ENCODE measurements at places on chromosomes 7 and 10.

GRCh38 chr10:53052521-53053164, 280.1 kb upstream of the MBL2 start:
- DNase-seq: no peak

GRCh38 chr7:116232920-116233319, 22.6 kb downstream of the TES start:
- DNase-seq: no peak

DNA sequence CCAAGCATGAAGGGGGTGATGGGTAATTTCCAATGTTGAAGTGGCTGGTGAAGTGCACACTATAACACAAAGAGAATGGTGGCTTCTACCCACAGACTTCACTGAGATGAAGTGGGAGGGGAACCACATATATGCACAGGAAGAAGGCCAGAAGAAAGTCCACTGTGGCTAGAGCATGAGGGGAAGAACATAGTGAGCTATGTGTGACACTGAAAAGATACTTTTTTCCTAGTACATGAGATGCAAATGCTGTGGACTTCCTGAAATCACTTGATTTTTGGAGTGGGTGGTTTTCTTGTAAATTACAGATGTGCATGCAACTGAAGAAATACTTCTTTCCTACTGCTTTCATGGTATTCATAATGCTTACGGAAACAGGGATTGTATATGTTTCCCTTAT, 115.6 kb upstream of the PHYHIPL start:
- no peak for DNase-seq

DNA sequence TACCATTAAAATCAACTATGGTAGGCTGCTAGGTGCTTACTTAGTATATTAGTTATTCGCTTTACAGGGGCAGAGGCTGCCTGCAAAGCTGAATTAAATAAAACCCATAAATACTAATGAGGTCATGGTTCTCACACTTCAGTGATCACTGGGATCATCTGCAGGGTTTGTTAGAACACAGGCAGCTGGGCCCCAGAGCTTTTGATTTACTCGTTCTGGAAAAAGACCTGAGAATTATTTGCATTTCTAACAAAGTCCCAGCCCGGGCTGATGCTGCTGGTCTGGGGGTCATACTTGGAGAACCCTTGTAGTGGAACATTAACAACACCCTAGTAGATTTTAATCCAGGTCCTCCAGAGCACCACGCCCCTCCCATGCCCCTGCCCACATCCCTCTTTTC, 8.5 kb downstream of the UCN3 start:
- no peak for DNase-seq

DNA sequence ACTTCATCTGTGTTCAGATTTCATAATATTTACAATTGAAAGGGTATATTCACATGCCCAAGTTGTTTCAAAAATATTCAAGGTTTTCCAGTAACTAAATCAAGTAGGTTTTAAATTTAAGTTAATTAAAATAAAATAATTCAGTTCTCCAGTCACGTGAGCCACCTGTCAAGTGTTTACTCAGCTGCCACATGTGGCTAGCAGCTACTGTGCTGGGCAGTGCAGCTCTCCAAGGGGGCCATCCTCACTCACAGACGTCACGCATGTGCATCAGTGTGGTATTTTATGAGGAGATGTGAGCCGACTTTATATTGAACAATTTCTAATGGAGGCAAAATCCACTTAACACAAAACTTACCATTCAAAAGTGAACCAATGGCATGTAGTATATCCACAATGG, 69.7 kb upstream of the CAMK2B start:
- no peak for DNase-seq

DNA sequence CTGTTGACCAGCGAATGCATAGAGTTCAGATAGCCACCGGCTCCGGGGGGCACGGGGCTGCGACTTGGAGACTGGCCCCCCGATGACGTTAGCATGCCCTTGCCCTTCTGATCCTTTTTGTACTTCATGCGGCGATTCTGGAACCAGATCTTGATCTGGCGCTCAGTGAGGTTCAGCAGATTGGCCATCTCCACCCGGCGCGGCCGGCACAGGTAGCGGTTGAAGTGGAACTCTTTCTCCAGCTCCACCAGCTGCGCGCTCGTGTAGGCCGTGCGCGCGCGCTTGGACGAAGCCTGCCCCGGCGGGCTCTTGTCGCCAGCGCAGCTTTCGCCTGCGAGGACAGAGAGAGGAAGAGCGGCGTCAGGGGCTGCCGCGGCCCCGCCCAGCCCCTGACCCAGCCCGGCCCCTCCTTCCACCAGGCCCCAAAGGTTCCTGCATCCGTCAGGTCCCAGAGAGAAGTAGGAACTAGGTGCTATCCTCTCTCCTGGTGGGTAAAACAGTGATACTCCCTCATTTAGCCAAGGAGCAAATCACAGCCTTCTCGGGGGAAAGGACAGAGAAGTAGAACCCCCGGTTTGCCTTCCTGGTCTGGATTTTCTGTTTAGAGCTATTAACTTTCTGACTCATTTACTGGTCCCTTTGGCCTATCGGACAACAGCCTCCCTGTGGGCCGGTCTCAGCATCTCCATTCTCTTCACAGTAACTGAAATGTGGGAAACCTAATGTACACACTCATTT, 6.1 kb upstream of the HOXA2 start:
- no peak for DNase-seq

- no peak for DNase-seq
Measured at GRCh38 chr7:97381815-97382554, 264.5 kb downstream of the SDHAF3 start.

GRCh38 chr7:12490107-12490688, 80.3 kb upstream of the SCIN start:
- DNase-seq: no peak

- peak; percentile 88 for DNase-seq
Measured at GRCh38 chr7:44073664-44074348, 8.4 kb upstream of the PGAM2 start.

- DNase-seq: no peak
Measured at GRCh38 chr7:24442170-24442777, 131.0 kb upstream of the PALS2 start.

DNA sequence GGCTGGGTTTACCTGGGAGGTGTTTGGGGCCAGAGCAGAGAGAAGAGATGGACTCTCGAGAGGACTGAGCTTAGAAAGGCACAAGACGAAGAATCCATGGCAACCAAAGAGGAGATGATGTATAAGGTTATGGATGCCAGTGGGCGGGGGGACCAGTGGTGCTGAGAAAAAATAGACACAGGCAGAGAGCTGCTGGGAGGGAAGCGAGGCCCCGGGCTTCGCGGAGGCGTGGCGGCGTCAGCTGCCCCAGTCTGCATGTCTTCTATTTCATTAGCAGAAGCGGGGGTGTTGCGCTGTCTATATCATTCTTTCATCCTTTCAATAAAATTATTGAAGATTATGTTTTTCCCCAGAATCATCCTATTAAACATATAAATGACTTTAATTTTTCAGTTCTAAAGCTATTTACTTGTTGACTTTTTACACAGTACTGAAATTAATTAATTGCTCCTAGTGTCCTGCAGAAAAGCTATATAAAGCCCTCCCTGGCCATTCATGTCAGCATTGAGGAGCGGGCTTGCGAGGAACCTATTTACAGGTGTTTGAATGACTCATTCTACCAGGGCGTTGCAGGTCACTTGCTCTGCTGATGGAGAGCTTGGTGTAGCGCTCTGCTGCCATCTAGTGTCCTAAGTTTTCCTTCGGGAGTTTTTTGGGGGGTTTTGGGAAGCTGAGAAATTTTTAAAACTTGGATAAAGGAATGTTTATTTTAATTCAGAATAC, 42.9 kb upstream of the BHLHA15 start:
- no peak for DNase-seq

DNA sequence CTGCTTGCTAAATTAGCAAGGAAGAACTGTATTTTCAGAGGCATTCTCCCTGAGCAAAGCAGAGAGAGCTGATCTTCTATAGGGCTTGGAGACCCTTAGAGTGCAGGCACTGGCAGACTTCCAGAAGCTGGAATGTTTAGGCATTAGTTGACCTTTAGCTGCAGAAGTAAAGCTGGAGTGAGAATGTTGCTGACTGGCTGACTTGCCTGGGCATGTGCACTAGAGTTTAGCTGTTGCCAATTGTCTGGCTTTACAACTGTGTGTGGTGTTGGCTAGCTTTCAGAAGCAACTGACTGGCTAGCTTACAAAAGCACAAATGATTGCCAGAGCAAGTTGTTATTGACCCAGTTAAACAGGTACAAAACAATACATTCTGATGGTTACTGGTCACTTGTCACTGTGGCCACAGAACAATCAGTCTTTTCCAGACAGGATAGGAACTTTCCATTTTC, 25.1 kb downstream of the FAM13C start:
- DNase-seq: no peak

DNA sequence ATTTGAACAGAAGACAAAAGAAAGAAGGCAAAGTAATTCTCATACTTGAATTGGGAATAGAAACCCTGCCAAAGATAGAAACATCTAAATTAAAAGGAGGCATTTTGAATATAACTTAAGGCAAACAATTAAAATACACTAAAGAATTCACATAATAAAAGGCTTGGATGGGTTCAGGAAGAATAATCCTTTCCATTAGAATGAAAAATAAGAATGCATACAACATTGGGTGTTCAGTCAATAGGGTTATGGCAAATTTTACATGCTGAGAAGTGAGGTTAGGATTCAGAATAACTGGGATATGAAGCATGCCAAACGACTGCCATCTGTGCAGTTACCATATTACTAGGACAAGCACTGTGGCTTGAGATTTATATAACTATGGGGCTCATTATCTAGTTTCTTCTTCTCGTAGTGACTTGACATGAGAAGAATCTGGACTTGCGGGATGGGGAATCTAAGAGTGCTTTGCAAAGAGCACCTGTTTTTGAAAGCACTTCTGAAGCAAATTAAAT, 326.5 kb downstream of the THSD7A start:
- no peak for DNase-seq

GRCh38 chr7:136693166-136694119, 175.0 kb upstream of the CHRM2 start:
- DNase-seq: no peak

GRCh38 chr7:19016140-19016539, 101.3 kb downstream of the TWIST1 start:
- DNase-seq: no peak

GRCh38 chr10:43440463-43441134, 3.7 kb downstream of the ZNF487 start:
- no peak for DNase-seq

GRCh38 chr10:130301021-130301892, 165.1 kb downstream of the GLRX3 start:
- no peak for DNase-seq

DNA sequence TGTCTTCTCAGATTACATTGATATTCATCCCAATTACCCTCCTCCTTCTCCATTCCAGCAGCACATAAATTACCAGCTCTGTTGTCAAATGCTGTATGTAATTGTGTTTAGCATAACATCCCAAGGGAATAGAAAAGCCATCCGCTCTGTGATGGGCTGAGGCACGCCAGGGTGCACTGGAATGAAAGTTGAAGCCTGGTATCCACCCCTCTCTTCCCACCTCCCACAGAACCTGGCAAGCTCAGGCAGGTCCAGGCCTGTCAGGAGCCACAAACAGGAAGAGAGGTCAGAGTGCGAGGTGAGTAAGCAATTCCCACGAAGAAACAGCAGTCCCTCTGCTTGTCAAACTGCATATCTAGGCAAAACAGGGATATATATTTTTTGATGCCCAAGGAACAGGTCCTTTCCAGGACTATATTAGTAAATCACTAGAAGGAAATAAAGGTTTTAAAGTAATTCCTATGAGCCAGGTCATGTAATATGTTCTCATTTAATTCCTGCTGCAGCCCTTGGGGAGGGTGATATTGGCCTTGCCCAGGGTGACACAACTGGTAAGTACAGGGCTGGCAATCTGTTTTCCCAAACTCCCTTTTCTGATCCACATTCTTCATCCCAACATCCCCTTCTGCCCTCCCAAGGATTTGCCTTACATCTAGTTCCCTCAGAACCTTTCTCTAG, 155.6 kb upstream of the GHITM start:
- no peak for DNase-seq

- no peak for DNase-seq
Measured at GRCh38 chr10:47143072-47143471, 156.9 kb upstream of the GDF10 start.

GRCh38 chr10:27833792-27834191, 88.2 kb upstream of the MKX start:
- no peak for DNase-seq

GRCh38 chr10:86899670-86900276, 57.6 kb downstream of the MMRN2 start:
- DNase-seq: peak; percentile 81

- DNase-seq: no peak
Measured at GRCh38 chr7:140146574-140146973, 30.2 kb downstream of the KDM7A start.

DNA sequence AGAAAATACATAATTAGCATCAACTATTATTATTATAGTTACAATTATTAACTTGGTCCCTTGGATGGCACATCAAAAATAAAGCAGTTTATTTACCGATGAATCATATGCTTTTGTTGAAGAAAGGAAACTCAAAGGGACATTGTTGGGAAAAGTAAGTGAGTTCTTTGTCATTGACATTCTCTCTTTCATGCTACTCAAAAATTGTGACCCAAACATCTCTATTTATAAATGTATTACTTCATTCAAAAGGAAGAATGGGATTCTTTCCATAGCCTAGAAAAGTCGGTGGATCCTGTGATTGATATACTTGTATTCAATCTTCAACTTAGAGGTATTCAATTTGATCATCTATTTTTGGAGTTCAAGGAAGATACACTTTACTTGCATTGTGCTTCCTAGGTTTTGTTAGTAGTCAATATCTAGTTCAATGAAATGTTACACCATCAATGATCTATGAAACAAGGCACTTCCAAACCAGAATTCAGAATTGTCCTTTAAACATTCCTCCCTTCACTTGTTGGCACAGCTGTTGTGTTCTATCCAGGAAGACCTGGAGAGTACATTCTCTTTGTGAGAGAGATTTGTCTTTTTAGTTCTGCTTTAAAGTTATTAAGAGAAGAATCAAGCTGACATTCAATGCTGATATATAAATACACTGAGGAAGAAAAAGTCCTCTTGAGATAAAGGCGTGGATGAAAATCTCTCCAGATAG, 235.2 kb downstream of the TMEM26 start:
- DNase-seq: no peak

GRCh38 chr7:150745086-150745485, 7.9 kb downstream of the GIMAP5 start:
- DNase-seq: no peak

GRCh38 chr10:101712997-101713396, 18.0 kb upstream of the FBXW4 start:
- DNase-seq: no peak

- no peak for DNase-seq
Measured at GRCh38 chr7:45703911-45704682, 129.9 kb downstream of the ADCY1 start.

GRCh38 chr7:519484-520390, at the start of gene PDGFA:
Gene PDGFA, minus strand, starts transcription at chr7:519846. Its CDS starts 845 bp downstream, at chr7:519001.
- DNase-seq: no peak
